ENCODE measurements at places on chromosomes 1 and 21. TPM values are rescaled to one million over a fixed set of nuclear protein-coding genes. Genes with fewer than 3 reads are reported as not detected.

The S100A8 gene
- not detected for total RNA-seq

The CLK2 gene
- total RNA-seq = 24.5 TPM

The GPR137B gene
- 10.2 TPM for total RNA-seq

The CHI3L2 gene
- total RNA-seq = under 0.01 TPM

The SPRR2B gene
- not detected for total RNA-seq

The OR14I1 gene
- not detected for total RNA-seq

The PPFIA4 gene
- total RNA-seq = 0.17 TPM

The S100B gene
- total RNA-seq = not detected

The PDE9A gene
- 3.5 TPM for total RNA-seq

The AK4 gene
- 23.1 TPM for total RNA-seq

The GPR153 gene
- total RNA-seq = 2.8 TPM

The SMPDL3B gene
- total RNA-seq = 0.68 TPM

The EPHA2 gene
- 121 TPM for total RNA-seq

The OR2T2 gene
- not detected for total RNA-seq

DNA sequence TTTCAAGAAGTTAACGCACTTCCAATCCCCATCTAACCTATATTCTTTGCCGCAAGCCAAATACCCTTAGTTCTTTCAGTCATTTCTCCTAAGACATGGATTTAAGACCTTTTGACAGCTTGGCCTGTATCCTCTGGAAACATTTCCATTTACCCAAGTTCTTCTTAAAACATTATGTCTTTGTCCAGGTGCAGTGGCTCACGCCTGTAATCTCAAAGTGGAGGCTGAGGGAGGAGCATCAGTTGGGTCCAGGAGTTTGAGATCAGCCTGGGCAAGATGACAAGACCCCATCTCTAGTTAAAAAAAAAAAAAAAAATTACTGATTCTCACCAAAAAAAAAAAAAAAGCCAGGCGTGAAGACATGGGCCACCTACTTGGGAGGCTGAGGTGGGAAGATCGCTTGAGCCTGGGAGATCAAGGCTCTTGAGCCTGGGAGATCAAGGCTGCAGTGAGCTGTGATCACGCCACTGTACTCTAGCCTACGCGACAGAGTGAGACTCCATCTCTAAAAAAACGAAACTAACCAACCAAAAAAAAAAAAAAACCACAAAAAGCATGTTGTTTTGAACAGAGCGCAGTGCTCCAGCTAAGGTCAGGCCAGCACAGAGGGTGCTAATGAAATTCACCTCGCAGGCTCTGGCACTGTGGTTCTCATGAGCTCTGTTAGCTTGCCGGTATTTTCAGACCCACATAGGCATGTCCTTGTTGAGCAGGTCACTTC lies 36.0 kb downstream of the NUAK2 start:
- DNase-seq = no peak

- DNase-seq = no peak
Observed at GRCh38 chr1:48807554-48808260, 31.0 kb upstream of the BEND5 start.

GRCh38 chr1:16721871-16722641 lies 18.3 kb upstream of the RNU1-4 start:
- DNase-seq = no peak

DNA sequence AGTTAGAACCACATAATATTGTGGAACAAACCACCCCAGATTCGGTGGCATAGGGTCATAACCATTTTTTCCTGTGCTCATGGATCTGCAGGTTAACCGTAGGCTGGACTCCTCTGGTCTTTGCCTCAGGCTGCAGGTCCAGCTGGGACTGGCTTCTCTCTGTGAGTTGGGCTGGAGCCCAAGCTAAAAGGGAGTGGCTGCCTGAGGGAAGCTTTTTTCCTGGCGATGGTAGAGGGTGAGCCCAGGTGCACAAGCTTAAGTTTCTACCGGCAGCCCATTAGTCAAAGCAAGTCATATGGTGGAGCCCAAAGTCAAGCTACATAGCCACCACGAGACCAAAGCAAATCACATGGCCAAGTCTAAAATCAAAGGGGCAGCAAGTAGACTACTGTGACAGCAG lies 13.8 kb downstream of the EPHX4 start:
- DNase-seq = no peak

DNA sequence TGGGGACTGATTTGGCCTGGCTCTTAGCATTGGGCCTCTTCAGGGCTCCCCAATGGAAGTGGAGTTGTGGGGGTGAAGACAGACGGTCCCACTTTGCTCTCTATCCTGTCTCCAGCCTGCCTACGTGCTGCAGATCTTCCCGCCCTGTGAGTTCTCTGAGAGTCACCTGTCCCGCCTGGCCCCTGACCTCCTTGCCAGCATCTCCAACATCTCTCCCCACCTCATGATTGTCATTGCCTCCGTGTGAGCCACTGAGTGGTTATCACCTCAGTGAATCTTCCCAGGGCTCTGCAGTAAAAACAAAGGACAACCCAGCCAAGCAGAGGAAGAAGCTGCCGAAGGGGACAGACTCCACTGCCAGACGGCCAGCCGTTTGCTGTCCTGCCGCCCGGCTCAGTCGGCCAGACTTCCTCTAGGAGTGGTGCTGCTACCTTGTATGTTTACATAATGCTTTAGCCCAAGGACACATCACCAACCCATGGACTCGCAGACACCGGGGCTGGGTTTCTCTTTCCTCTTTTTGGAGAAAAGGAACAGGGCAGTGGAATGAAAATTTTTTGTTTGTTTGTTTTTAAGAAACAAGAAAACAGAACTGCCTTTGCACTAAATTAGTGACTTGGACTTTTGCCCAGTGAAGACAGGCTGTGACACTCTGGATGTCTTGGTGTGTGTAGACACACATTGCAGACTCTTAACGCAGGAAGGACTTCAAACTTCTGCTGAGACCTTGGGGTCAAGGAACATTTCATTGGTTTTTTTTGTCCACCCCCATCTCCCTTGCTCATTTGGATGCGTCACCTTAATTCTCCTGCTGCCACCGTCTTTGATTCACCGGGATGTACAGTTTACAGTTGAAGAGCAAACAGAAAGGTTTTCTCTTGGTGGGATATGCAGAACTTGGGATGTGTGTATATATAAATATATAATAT lies 36.5 kb downstream of the ZBTB17 start:
- peak; percentile 66 for DNase-seq

- no peak for DNase-seq
Observed at GRCh38 chr21:46610018-46610701, 5.3 kb upstream of the S100B start.

DNA sequence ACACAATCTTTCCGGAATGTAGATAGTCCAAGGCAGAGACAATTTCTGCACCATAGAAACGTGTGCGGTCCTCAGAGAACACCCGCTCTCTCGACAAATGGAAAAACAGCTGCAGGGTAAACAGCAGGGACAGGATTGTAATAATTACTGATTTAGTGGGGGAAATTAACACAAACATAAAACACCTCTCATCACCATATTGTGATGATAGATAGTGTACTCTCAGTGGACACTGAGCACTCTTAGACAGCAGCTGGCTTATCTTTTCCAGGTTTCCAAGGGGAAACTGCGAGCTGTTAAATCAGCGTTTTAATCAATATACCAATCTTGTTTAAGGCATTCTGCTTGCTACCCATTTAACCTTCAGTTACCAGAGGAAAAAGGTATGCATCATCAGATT lies 277.1 kb downstream of the AKT3 start:
- no peak for DNase-seq

- no peak for DNase-seq
Observed at GRCh38 chr1:184482136-184482535, 95.3 kb downstream of the C1orf21 start.

- no peak for DNase-seq
Observed at GRCh38 chr1:89918794-89919155, 76.1 kb upstream of the ZNF326 start.

- no peak for DNase-seq
Observed at GRCh38 chr1:21437341-21437640, 2.6 kb upstream of the NBPF3 start.

DNA sequence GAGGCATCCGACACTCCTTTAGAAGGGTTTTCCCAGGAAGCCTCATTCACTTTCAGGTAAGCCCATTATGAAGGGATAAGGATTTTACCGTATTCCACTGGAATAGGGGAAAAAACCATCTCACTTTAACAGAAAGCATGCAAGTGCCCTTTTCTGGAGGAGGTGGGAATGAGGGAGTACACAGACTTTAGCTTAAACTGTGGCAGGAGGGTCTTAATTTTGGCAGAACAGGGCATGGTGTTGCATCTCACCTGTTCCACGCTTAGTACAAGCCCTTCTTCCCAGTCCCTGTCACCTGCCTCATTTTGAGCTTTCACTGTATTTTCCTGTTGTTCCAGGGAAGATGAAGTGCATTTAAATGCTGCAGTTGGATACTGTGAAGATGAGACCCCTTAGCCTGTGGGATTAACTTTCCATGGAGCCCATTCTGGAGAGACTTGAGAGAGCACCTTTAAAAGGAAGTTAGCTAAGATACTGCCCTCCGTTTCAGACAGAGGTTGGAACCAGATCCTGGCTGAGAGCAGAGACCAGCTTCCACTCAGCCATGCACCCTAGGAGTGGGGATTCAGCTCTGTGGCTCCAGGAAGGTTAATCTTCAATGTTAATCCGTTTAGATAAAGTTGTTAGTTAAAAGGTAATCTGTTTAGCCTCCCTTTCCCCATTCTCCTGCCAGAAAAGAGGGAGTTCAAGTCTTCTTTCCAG lies 42.6 kb downstream of the PBX1 start:
- DNase-seq = no peak

- no peak for DNase-seq
Observed at GRCh38 chr1:27435566-27436203, 43.3 kb downstream of the GPR3 start.

DNA sequence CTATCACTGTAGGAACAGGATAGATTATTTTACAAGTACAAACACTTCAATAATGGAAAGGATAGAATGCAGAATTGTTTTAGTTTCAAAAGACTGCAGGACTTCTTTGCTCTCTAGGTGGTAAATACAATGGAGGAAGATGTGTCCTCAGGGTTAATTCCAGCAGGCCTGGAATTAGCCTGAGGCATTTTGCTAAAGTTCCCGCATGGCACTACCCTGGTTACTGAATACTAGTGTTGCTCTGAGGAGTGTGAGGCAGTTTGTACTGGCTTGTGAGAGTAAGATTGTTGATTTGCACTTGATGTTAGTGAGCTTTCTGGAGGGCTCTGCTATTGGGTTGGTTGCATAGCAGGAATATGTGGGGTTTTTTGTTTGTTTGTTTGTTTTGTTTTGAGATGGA lies 61.4 kb downstream of the FASLG start:
- no peak for DNase-seq

- peak; percentile 30 for DNase-seq
Observed at GRCh38 chr1:74767490-74767889, 34.5 kb downstream of the TYW3 start.

GRCh38 chr1:198848649-198849048 lies 209.8 kb downstream of the PTPRC start:
- DNase-seq = no peak

GRCh38 chr21:34129901-34130715 lies 56.7 kb downstream of the MRPS6 start:
- DNase-seq = no peak

GRCh38 chr1:19676438-19676922 lies 11.8 kb downstream of the HTR6 start:
- DNase-seq = peak; percentile 67

DNA sequence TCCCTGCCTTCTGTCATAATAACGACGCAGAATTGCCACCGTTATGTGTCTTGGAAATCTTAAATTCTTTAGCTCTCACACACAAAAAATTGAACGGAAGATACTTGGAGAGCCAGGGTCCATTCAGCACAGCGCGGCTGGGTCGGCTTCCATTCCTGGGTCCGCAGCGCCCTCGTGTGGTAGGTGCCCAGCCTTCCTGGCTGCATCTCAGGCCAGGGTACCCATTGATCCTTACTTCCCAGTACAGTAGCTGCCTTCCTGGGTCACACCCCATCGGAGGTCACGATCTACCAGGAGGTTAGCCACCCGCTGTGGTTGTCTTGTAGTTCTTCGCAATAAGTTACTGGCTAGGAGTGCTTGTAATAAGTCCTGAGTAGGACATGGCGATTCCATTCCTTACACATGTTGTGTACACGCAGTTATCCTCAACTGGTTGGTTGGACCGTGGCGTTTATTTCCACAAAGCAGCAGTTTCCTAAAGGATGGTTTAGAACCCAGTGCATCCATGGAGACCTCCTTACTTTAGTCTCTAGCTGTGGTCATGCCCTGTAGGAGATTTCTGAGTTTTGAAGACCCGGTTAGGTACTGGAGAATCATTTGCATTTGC lies 9.9 kb upstream of the MTARC1 start:
- DNase-seq = peak; percentile 87

- no peak for DNase-seq
Observed at GRCh38 chr1:71956613-71957285, 325.6 kb downstream of the NEGR1 start.

DNA sequence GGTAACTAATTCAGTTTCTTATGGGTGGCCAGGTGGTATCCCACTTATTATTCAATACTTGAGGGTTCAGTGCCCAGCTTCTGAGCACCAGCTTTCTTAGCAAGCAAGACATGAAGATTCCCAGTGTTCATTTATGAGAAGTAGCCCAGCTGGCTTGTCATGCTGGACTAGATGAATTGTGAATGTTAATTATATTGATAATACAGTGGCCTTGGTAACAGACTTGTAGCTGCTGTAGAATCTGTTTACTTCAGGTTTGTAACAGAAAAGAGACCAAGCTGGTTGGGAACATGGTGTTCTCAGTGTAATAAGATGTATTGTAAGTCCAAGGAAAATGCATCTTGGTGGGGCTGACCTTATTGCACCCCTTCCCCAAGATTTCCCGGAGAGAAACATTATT lies 10.1 kb downstream of the AHCYL1 start:
- DNase-seq = no peak

- DNase-seq = no peak
Observed at GRCh38 chr21:45803618-45804340, 160.3 kb downstream of the PCBP3 start.

DNA sequence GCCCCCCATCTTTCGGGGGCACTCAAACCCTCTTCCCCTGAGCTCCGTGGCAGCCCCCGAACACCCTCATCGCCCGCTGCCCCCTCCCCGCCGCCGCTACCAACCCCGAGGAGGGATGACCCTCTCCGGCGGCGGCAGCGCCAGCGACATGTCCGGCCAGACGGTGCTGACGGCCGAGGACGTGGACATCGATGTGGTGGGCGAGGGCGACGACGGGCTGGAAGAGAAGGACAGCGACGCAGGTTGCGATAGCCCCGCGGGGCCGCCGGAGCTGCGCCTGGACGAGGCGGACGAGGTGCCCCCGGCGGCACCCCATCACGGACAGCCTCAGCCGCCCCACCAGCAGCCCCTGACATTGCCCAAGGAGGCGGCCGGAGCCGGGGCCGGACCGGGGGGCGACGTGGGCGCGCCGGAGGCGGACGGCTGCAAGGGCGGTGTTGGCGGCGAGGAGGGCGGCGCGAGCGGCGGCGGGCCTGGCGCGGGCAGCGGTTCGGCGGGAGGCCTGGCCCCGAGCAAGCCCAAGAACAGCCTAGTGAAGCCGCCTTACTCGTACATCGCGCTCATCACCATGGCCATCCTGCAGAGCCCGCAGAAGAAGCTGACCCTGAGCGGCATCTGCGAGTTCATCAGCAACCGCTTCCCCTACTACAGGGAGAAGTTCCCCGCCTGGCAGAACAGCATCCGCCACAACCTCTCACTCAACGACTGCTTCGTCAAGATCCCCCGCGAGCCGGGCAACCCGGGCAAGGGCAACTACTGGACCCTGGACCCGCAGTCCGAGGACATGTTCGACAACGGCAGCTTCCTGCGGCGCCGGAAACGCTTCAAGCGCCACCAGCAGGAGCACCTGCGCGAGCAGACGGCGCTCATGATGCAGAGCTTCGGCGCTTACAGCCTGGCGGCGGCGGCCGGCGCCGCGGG lies 837 bp downstream of the FOXD3 start:
- peak; percentile 34 for DNase-seq

- DNase-seq = no peak
Observed at GRCh38 chr1:107953556-107953955, 11.4 kb downstream of the VAV3 start.
